Tongue (tissue), 3 donors: ENCODE measurements at places on chromosomes 13 and 19.

- peak; percentile 85 for DNase-seq
Observed at GRCh38 chr19:4596033-4596904, 36.8 kb upstream of the SEMA6B start.

DNA sequence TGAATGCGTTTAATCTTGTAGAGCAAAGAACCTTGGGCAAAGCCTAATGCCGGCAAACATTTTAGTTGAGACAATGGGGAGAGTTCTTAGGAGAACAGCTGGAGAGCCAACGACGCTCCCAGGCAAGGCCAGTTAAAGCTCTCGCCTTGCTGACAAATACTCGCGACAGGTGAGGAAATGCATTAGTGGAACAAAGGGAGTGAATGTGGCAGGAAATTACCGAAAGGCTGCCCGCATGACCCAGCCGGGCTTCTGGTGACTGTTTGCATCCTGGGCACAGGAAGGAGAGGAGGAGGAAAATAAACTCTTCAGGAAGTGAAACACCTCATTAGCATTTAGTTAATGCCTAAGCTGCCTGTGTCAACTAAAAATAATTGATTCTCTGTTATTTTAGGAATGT, 74.6 kb downstream of the SHISA2 start:
- peak; percentile 51 for DNase-seq

- DNase-seq: no peak
Observed at GRCh38 chr19:4016486-4016885, 8.9 kb downstream of the PIAS4 start.

GRCh38 chr19:58395979-58396627, 647 bp downstream of the RNF225 start:
- DNase-seq: no peak

- peak; percentile 71 for DNase-seq
Observed at GRCh38 chr13:66803808-66804456, 426.2 kb downstream of the PCDH9 start.
